ENCODE measurements at places on chromosomes 12 and 14.

GRCh38 chr12:4379405-4379804 lies at the start of gene FGF23:
FGF23 (minus strand) TSS chr12:4379712; CDS start chr12:4379582, 130 bp downstream.
- peak; percentile 21 for DNase-seq

- DNase-seq: no peak
Measured at GRCh38 chr14:58750321-58751269, 112.8 kb downstream of the DACT1 start.

DNA sequence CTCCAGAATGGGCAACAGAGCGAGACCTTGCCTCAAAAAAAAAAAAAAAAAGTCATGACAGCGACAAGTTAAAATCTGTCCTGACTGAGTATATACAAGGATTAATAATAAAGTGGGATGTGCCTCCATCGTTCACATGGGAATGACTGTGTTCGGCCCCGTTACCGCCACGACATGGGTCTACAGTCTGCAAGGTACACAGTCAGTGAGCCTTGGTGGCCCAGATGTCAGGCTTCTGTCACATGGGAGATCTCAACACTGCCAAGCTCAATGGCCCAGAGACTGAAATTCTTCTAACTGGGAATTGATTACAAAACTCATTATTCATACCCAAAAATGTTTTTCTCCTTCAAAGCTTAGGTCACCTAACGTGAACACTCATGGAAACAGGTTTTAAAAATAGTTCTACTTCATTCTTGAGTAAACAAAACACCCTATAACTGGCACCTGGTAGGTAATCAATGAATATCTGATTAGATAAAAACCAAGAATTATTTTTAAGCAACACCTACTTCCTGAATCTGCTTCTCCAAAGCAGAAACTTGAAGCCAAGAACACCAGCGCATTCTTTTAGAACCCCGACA lies 66.0 kb downstream of the NT5DC3 start:
- DNase-seq: no peak

DNA sequence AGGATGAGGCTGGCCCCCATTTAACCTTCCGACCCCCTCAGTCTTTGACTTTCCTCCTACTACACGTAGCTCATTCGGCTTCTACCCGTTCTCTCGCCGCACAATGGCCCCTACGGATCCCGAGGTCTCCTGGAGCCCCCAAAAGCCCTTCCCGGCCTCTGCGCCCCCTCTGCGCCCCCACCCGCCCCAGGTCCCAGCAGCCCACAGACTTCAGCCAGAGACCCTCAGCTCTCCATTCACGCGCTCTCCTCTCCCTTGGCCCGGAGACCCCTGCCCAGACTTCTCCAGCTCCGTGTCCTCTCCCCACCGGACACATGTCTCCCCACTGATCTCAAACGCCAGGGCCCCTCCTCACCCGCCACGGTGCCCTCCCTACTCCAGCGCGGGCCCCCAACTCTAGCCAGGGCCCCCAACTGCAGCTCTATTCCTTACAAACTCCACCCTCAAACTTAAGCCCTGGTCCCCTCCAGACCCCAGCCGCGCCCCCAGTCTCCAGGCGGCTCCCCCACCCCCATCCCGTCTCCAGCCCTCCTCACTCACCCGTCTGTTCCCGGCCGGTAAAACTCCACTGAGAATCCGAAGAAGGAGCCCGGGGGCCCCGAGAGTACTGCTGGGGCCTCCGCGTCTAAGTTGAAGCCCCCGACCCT lies 502 bp downstream of the ITGA5 start:
- no peak for DNase-seq

DNA sequence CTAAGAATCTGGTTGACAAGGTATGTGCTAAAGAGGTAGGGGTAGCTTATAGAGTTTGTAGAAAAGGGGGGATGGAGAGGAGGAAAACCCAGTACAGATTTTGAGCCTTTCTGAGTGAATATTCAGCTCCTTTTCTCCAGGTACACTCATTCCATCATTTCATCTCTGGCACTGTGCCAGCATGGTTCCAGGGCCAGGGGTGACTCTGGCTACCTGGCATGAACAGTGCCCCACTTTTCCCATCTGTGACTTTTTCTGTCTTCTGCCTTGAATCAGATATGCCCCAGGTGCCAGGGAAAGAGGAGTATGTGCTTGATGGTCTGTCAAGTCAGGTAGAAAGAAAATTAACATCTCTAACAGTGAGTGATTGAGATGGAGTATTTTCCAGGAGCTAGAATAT lies 175.7 kb downstream of the CACNA1C start:
- no peak for DNase-seq

DNA sequence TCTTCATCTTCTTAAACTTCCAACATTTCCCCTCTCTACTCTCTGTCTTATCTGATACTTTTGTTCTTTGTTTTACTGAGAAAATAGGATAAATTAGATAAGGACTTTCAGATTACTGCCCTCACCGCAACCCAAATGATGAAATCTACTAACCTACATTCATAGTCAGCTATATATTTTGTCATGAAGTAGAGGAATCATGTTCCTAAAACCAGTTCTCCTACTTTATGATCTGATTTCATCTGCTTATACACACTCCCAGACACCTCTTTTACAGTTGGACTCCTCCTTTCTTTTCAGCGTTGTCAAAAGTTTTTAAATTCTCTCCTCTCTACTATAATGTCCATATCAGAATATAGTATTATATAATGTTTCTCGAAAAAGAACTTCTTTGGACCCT lies 29.7 kb downstream of the MGAT4C start:
- no peak for DNase-seq

DNA sequence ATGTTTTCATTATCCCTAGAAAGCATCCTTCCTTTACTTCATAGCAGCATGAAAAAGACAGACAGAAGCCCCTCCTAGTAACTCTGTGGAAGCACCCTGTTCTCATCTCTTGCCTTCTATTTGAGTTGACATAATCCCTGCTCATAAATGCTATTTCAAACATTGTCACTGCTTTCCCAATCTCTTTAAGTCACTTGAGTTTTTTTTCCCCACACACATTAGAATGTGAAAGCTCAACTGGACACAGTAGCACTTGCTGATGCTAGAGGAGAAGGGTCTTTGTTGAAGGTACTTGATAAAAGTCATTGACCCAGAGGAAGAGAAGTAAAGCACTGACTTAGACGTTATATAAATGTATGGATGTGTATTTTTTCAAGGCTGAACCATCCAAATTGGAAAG lies 3.0 kb downstream of the E2F7 start:
- peak; percentile 26 for DNase-seq

- no peak for DNase-seq
Measured at GRCh38 chr14:33914676-33915516, 36.0 kb downstream of the EGLN3 start.

- no peak for DNase-seq
Measured at GRCh38 chr14:22417914-22418313, 171.1 kb downstream of the DAD1 start.

DNA sequence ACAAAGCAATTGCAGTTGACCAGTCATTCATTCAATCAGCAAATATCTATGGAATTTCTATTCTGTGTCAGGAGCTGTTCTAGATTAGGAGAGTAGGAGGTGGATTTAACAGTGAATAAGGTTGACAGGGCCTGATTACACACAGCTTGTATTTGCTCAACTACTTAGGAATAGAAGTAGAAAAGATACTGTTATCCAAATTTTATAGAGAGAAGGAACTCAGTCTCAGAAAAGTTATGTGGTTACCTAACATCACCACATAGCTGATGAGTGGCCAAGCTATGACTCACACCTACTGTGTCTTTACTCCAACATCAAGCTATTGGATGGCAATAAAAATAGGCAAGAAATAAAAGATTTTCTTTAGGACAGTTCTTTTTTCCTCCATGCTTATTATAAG lies 374.8 kb downstream of the RMST start:
- DNase-seq: no peak

- peak; percentile 60 for DNase-seq
Measured at GRCh38 chr14:22438742-22439141, 150.3 kb downstream of the DAD1 start.

DNA sequence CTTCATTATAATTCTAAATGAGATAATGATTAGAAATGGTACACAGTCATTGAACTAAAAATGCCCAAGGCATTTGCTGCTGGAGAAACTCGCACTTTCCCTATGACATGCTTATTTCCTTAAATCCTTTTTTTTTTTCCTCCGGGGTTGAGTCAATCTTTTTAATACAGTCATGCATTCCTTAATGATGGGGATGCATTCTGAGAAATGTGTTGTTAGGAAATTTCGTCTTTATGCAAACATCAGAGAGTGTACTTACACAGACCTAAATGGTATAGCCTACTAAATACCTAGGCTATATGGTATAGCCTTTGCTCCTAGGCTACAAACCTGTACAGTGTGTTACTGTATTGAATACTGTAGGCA lies 29.8 kb upstream of the DACT1 start:
- no peak for DNase-seq

- DNase-seq: peak; percentile 13
Measured at GRCh38 chr12:62604871-62605270, 138.2 kb downstream of the MON2 start.

GRCh38 chr14:61461808-61462275 lies 140.5 kb downstream of the PRKCH start:
- DNase-seq: peak; percentile 90

GRCh38 chr12:79183003-79183402 lies 318.4 kb downstream of the SYT1 start:
- DNase-seq: no peak

- DNase-seq: no peak
Measured at GRCh38 chr12:45381351-45381750, 165.5 kb downstream of the ANO6 start.
